ENCODE measurements at places on chromosomes 1 and 21.

DNA sequence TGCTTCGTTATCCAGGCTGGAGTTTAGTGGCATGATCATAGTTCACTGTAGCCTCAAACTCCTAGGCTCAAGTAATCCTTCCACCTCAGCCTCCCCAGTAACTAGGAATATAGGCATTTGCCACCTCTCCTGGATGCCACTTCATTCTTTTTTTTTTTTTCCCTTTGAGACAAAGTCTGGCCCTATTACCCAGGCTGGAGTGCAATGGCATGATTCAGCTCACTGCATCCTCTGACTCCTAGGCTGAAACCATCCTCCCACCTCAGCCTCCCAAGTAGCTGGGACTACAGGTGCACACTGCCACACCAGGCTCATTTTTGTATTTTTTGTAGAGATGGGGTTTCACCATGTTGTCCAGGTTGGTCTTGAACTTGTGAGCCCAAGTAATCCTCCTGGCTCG, 19.3 kb downstream of the OSBPL9 start:
- DNase-seq: no peak

DNA sequence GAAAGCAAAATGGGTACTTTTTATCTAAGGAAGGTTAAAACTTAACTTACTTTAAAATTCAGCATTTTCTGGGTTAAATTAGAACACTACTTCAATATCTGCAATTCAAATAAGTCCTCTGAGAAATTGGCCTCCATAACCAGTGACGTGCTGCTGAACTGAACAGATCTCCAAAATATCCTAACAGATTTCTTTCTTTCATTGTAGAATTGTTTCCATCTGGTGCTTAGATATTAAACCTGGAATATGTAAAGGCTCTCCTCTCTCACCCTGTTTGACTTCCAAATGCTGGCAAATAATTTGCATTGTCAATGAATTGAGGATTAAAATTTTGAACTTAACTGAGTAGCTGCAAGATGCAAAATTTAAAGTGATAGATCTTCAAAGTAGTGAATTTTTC, 316.9 kb upstream of the CXADR start:
- no peak for DNase-seq

DNA sequence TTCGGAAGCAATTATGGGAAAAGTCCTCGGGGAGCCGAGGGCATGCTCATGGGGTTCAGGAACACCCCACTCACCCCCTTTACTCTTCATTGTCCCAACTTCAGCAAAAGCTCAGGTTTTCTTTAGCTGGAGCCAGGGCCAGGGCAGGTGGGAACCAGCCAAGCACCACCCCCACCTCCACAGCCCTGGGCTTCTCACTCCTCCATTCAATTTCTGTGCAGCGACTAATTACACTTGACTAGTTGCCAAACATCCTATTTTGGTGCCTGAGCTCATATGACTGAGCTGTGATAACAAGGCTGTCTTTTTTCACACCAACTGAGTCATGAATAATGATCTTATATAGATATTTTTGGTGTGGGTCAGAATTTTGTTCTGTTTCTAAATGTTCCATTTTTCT, 257.2 kb upstream of the AJAP1 start:
- no peak for DNase-seq

DNA sequence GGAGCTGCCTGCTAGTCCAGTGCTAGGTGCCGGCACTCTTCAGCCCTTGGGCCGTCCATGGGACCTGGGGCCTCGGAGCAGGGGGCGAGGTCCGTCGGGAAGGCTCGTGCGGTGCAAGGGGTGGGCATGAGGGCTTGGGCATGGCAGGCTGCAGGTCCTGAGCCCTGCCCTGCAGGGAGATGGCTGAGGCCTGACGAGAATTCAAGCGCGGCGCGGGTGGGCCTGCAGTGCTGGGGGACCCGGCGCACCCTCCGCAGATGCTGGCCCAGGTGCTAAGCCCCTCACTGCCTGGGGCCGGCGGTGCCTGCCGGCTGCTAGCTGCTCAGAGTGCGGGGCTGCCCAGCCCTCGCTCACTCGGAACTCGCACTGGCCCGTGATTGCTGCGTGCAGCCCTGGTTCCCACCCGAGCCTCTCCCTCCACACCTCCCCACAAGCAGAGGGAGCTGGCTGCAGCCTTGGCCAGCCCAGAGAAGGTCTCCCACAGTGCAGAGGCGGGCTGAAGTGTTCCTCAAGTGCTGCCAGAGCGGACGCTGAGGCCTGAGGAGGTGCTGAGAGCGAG, 467.0 kb downstream of the AGBL4 start:
- DNase-seq: no peak

GRCh38 chr1:37255868-37256267, 218.5 kb upstream of the ZC3H12A start:
- no peak for DNase-seq

- no peak for DNase-seq
Observed at GRCh38 chr1:8084913-8085312, 58.8 kb upstream of the ERRFI1 start.

DNA sequence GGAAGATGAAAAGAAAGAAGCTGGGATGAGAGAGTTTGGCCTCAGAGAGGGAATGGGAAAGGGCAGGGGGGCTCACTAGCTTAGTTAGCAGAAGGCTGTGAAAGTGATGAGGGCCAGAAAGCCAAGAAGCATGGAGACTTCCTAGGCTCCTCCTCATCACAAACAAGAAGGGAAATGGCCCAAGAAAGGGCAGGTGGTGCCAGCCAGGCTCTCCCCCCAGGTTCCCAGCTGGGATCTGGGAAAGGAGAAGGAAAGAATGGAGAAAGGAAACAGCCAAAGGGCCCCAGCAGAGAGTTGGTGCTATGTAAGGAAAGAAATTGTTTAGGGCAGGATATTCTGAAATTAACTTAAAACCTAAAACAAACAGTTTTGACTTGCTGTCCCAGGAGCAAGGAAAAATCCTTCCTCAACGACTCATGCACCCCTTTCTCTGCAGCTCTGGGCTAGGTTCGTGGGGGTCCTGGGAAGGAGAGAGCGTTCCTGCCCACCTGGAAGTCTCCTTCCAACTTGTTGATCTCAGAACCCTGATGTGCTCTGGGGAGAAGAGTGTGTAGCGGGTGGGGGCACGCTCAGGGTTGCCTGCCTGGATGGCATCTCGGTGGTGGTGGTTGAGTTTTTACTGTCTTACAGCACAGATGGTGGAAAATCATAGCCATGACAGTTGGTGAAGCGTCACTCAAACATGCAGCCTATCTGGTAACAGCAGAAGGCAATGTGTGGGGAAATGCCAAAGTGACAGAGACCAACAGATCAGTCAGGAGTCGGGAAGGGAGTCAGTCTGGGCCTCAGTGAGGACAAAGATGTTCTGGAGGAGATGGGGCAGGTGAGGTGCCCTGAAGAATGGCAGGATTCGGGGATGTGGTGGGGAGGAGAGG, 147.3 kb downstream of the CLIC6 start:
- no peak for DNase-seq

- no peak for DNase-seq
Observed at GRCh38 chr1:83761167-83762038, 237.5 kb downstream of the TTLL7 start.

GRCh38 chr1:212196355-212196754, 88.9 kb upstream of the PPP2R5A start:
- DNase-seq: no peak

DNA sequence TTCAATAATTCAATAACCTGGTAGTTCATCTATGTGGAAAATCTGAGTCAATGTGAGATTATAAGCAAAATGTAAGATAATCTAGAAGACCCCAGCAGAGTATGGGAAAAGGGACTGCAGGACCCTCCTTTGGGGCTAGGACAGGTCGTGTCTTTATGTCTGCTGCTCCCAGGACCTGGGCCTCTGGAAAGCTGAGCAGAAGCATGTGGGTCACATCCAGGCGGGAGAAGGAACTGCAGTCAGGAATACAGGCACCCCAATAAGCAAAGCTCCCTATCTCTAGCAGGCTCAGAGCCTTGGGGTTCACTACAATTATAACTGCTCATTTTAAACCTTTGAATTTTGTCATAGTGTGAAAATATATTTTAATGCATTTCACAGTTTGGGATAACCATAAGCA, 73.9 kb upstream of the MCOLN3 start:
- DNase-seq: no peak

GRCh38 chr1:180805316-180805715, 107.4 kb upstream of the KIAA1614 start:
- no peak for DNase-seq

DNA sequence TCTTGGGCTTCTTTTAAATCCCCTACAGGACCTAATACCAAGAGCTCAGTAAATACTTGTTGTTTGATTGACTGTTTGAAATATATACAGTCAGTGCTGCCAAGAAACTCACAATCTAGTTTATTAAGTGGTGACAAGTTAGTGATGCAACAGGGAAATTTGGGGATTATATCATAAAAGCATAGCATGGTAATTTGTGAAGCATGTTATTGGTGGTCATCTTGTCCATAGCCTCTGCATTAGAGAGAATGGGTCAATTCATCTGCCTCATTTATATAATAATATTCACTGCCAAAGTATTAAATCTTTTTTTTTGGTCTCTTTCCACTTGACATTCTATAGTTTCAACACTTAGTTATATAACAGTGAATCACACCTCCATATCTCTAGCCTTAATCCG, 138.2 kb upstream of the SPAG17 start:
- DNase-seq: no peak

DNA sequence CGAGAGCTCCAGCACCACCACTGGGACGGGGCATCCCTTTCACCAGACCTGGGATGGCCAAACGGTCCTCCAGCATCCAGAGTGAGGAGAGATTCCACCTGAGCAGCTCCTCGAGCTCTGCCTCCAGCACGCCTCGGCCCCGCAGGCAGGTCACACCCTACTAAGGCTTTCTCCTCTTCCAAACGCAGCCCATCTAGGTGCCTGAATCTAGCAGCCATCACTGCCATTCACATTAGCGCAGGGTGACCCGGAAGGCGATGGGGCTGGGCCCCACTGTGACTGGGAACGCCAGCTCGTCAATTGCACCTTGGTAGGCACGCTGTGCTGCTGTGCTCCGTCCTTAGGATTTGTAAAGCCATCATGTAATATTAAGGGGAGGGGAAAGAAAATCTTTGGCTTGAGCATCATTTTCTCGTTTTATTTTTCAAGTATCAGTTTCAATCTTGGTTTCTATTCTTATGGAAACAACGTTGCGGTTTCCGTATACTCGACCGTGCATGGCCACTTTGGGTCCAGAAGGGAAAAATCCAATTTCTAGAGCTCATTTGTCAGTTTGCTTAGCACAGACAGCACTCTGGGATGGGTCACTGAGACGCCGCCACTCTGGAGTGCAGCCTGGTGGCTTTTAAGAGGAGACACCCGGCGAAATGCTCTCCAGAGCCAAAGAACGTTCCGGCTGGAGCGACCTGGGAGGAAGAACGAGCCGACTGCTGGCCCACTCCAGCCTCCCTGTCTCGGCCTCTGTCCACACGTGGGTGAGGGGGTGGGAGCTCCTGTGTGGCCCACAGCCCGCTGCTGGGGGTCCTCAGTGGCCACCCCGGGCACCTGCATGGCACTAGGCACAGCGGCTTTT, 173.6 kb downstream of the PRDM16 start:
- no peak for DNase-seq

- DNase-seq: no peak
Observed at GRCh38 chr1:38889589-38889988, 8.2 kb upstream of the GJA9 start.

GRCh38 chr1:43443197-43443946, 10.4 kb downstream of the HYI start:
- no peak for DNase-seq

DNA sequence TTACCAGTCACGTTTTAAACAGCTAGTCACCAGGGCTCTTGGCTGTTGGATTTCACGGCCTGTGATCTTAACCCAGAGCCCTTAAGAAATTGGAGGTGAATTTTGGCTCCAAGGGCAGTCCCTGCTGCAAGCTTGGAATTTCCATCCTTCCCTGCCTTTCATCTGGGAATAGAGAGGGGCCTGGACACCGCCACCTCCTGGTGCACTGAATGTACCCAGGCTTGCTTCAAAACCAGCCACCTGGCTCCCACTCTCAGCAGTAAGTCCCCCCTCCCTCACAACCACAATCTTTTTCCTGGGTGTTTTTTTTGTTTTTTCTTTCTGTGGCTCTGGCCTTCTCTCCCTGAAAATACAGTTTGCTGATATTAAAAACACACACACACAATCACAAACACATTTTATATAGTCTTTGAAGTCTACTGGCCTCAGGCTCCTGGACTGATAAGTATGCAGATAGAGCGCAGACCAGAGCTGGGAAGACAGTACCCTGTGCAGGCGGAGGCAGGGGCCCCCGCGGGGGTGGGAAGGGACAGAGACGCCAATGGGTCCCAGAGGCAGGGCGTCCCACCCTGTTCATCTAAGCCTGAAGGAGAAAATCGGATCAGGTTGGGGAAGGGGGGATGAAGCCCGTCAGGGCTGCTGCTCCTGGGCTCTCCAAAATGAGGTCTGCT, 65.8 kb upstream of the IGSF21 start:
- no peak for DNase-seq

DNA sequence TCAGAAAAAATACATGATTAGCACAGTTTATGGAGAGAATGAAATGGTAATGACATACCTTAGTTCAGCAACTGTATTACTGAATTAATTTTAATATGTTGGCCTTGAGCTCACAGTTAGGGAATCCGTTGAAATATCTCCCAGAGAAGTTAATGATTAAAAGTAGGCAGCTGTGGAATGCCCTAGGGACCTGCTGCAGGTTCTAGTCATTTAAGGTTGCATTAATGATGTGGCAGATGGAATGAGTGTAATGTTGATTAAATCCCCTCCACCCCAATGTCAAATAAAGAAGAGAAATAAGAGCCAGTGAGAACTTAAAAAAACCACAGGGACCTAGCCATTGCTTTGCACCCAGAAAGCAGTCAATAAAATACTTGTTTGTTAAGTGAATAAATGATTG, 40.3 kb upstream of the TRIM45 start:
- DNase-seq: no peak

GRCh38 chr1:243963571-243963970, 87.5 kb upstream of the ZBTB18 start:
- no peak for DNase-seq

- DNase-seq: no peak
Observed at GRCh38 chr1:63935143-63935542, 161.3 kb downstream of the ROR1 start.

GRCh38 chr1:162388083-162388594, 6.6 kb downstream of the C1orf226 start:
- DNase-seq: no peak

GRCh38 chr1:244085891-244086290, 34.8 kb downstream of the ZBTB18 start:
- no peak for DNase-seq

DNA sequence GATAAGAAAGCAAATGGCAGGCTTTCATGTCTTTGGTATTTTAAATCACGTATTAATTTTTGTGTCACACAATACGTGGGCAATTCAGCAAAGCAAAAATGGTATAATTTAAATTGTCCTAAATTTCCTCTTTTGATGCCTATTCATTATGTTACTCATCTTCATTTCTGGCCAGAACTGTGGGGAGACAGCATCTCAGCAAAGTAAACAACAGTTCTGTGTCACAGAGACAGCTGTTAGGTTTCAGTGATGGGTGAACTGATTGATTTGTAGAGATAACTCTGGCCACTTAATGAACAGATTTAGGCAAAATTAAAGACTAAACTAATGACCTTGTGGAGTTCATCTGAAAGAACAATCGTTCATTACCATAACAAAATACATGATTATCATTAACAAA, 49.2 kb downstream of the FH start:
- no peak for DNase-seq
